ENCODE measurements at places on chromosomes 13 and 19. TPM values are rescaled to one million over a fixed set of nuclear protein-coding genes. Genes with fewer than 3 reads are reported as not detected.

Gene RASIP1
- 0.12 TPM for total RNA-seq

Gene CEACAM8
- not detected for total RNA-seq

GRCh38 chr19:6273701-6274601 is 5.8 kb downstream of the MLLT1 start:
- no peak for DNase-seq

DNA sequence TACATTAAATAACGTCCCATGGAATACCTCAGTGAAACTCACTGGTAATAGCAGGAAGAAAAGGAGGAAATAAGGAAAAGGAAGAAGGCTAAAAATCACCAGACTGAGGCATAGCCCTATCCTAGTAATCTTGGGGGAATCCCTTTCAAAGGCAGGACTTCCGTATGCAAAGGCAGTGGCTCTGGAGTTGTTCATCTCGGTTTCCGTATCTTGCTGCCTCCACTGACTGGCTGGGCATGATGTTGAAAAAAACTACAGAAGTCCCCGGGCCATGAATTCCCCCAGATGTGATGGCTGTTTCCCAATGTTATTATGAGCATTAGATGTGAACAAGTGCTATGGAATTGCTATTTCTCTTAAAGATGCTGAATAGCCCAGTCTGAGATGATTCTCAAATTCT is 5.5 kb downstream of the FPR2 start:
- no peak for DNase-seq

Gene SLC44A2
- 67.9 TPM for total RNA-seq

Gene CERS4
- total RNA-seq = 36.8 TPM

DNA sequence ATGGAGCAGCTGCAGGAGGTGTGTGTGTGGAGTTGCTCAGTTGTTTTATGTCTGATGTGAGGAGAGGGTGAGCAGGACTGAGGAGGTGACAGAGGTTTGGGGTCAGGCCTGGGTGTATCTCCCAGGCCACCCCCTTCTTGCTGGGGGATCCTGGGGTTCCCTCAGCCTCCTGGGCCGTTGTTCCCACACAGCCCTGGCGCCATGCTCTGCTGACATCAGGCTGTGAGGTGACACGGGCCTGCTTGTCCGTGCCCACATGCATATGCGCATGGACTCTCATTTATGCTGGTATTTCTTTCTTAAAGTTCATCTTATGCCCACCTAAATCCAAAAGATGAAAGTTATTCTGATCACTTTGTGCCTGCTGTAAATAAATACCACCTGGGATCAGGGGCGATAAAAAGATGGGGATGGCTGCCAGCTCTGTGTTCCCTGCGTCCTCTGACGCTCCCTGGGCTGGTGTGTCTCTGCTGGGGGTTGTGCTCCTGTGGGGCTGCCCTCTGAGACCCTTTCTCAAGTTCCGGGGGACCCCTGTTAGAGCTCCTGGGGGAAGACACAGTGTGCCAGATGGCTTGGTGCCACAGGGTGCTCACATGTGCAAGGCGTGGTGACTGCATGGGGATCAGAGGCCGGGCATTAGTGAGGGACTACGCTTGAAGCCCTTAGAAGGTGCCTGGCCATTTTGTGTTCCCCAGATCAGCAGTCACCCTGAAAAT is 12.6 kb downstream of the NAXD start:
- DNase-seq = no peak

GRCh38 chr13:31408927-31409326 is 209.2 kb downstream of the B3GLCT start:
- DNase-seq = no peak

DNA sequence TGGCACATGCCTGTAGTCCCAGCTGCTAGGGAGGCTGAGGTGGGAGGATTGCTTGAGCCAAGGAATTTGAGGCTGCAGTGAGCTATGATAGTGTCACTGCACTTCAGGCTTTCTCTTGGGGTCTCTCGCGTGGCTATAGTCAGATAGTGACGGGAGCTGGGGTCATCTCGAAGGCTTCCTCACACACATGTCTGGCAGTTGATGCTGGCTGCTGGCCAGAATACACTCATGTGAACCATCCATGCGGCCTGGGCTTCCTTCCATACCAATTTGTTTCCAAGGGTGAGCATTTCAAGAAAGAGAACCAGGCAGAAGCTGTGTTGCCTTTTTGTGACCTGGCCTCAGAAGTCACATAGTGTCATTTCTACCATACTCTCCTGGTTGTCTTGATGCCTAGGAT is 26.4 kb downstream of the LEUTX start:
- no peak for DNase-seq

- no peak for DNase-seq
Observed at GRCh38 chr13:51500687-51501086, 47.9 kb upstream of the INTS6 start.

Gene ZNF729
- not detected for total RNA-seq

Gene FBXO17
- total RNA-seq = not detected

DNA sequence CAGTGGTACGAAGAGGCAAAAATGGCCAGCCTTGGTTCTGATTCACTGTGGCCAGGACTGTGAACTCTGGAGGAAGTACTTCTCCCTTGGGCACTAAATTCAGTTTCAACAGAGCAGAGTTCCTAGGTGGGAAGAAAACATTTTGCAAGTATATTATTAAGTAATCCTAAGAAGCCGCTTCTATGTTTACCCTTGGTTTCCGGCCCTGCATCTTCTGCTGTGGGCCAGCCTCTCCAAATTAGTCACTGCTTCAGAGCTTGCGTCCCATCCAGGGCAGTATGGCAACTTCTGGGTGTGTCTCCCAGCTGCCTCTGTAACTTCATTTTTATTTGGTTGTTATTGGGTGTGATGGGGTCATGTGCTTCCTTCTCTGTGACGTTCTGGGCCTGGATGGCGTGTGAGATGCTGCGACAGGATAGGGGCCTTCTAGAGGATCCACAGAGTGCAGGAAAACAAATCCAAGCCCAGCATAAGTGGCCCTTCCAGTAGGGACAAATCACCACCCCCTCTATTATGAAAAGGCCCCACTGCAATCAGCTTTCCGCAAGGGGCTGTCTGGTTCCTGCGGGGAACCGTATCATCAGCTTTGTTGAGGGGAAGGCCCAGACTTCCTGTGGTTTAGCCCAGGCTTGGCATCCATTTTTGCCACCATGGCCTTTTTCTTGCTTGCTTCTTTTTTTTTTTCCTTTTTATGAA is 55.1 kb upstream of the C1QTNF9 start:
- peak; percentile 87 for DNase-seq

- DNase-seq = no peak
Observed at GRCh38 chr19:4045597-4046361, 20.9 kb downstream of the ZBTB7A start.

DNA sequence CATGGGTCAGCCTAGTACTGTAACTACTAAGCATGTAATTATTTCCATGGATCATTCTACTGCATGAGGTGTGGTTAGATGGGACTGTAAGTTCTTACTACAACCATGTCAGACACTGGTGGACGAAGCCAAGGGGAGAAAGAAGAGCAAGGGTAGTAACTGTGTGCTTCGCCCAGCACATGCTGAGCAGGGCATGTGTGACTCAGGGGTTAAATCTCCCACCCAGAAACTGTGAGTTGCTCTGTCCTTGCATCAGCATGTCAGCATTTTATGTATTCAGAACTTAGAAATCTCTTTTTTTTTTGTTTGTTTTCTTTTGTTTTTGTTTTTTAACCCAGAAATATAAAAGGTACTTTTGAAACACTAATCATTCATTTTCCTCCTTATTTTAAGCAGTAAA is 436.6 kb upstream of the KLF12 start:
- no peak for DNase-seq

- DNase-seq = no peak
Observed at GRCh38 chr13:73038064-73038463, 20.7 kb upstream of the KLF5 start.

DNA sequence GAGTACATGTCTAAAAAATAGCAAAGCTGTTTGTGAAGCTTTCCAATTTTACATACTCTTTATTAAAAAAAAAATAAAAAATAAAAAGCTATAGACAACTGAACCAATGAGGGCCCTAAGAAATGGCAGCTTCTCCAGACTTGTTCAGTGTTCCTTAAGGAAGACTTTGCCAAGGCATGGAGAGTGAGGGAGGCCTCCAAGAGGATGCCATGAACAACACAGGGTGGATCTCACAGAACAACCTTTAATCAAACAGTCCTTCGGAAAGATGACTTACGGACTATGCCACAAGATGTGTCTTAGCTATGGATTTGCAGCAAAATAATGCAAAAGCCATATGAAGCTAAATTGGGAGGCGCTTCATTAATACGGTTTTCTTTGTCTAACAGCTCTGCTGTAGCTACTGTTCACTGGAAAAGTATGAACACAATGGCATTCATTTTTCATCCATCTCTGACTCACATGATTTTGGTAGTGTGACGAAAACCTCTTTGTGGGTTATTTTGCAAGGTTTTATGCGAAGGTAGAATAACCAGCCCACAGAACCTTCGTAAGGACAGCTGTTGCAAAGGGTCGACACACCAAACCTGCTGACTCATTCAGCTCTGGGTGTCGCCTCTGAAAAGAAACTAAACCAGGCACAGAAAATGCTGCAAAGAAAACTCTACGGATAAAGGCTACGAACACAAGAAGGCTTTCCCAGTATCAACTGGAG is 27.7 kb downstream of the EFNB2 start:
- no peak for DNase-seq

Gene ZNF540
- 2.3 TPM for total RNA-seq

GRCh38 chr19:14112051-14112808 is 5.3 kb downstream of the PRKACA start:
- no peak for DNase-seq

Gene RXFP2
- not detected for total RNA-seq

Gene EPS8L1
- 1.3 TPM for total RNA-seq

Gene RNF113B
- total RNA-seq = not detected

DNA sequence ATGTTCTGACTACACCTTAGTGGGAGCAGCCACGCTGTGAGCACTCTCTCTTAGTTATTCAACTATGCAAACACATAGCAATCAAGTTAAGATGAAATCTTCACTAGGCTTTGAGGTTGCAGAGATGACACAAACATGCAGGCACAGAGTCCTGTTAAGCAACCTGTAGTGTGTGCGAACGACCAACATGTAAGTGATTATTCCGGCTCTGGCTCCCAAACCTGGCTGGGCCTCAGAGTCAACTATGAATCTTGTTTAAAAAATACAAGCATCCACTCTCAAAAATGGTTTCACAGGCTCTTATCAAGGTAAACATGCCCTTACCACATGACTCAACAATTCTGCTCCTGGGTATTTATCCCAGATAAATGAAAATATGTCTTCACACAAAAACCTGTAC is 91.4 kb downstream of the IRS2 start:
- DNase-seq = no peak

DNA sequence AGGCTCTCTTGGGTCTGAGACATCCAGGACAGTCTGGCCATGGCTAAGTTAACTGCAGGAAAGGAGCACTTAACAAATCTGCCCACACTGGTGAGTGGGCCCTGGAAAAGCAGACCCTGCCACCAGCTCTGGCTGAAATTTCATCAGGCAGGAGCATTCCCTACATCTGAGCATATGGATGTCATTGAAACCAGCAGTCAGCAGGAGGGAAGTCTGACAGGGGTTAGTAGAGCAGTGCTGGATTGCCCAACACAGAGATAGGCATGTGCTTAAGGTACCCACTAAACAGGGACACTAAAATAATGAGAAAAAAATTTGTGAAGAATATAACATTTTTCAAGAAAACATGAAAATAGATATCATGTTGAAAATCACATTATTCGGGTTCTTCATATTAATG is 13.6 kb upstream of the ACOD1 start:
- DNase-seq = no peak

DNA sequence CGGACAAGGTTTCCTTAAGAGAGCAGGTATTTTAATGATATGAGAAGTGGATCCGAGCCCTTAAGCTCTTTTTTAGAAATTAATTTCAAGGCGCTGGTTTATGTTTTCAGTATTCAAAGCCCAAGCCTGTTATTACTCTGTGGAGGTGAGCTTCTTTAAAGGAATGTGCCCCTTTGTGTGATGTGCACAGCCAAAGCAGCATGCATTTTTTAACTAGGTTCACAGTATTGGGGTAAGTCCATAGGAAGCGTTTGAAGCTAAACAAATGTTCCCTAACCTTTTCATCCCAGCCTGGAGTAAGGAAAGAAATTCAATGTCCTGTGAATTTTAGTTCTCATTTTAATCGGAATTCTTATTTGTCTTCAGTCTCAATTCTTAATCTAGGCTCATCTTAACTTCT is 217.5 kb downstream of the KCTD12 start:
- no peak for DNase-seq

GRCh38 chr19:17216058-17216670 is 1.0 kb downstream of the USE1 start:
- no peak for DNase-seq

- no peak for DNase-seq
Observed at GRCh38 chr19:31451686-31452330, 102.6 kb upstream of the TSHZ3 start.

DNA sequence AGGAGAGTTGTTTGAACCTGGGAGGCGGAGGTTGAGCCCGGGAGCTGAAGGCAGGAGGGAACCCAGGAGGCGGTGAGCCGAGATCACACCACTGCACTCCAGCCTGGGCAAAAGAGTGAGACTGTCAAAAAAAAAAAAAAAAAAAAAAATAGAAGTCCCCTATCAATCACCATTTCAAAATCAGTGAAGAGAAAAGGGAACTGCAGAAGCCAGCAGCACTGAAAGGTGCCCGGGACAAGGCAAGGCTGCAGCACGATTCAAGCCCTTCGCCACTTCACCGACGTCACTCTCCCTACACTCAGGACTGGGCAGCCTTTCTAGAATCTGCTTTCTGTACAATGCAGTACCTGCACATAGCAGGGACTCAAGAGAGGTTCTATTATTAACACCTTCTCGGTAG is 21.9 kb upstream of the USP12 start:
- no peak for DNase-seq

- DNase-seq = no peak
Observed at GRCh38 chr19:46202872-46203860, 26.4 kb upstream of the IGFL1 start.

GRCh38 chr19:56619121-56619520 is 23.8 kb upstream of the SMIM17 start:
- no peak for DNase-seq

DNA sequence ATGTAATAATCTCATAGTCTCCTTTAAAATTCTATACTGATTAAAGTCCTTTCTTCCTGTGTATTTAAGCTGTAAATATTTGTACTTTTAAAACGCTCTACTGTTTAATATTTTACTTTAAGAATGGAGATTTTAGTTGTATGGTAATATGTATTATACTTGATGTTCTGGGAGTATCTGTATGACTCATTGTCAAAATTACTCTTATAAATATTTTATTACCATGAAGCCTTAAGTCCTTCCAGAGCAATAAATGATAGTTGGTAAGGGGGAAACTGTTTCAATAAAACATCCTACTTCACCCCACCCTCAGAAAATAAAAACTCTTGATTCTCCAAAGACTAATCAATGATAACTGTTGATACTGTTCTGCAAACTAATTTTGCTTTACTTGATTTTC is 6.4 kb downstream of the PCDH9 start:
- DNase-seq = no peak

Measured in natural killer cell treated with Interleukin-12 subunit alpha and Interleukin-12 subunit beta and Interleukin-15 and Interleukin-18, amount 100 ng/mL, for 72 hours (primary cell).